Stimulated activated CD4-positive, alpha-beta T cell treated with anti-CD3 and anti-CD28 coated beads, Interleukin-2, amount 100 ng/mL, for 24 hours (primary cell): ENCODE measurements at places on chromosomes 12 and 14.

DNA sequence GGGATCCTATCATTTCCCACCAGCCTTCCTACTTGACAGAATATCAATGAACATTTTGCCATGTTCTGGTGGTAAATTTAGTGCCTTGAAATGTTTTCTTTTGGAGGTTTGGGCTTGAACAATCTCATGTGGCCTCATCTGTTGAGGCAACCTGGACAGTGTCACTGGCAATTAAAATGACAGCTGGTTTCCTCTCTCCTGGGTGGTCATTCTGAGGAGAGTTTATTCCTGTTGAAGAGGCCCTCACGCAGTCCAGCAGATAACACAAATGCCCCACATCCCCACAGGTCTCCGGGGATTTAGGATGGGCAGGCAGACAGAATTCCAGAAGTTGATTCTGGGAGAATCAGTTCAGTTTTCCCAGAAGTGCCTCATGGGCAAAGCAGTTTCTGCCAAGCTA is 41.9 kb downstream of the MMAB start:
- DNase-seq = no peak

DNA sequence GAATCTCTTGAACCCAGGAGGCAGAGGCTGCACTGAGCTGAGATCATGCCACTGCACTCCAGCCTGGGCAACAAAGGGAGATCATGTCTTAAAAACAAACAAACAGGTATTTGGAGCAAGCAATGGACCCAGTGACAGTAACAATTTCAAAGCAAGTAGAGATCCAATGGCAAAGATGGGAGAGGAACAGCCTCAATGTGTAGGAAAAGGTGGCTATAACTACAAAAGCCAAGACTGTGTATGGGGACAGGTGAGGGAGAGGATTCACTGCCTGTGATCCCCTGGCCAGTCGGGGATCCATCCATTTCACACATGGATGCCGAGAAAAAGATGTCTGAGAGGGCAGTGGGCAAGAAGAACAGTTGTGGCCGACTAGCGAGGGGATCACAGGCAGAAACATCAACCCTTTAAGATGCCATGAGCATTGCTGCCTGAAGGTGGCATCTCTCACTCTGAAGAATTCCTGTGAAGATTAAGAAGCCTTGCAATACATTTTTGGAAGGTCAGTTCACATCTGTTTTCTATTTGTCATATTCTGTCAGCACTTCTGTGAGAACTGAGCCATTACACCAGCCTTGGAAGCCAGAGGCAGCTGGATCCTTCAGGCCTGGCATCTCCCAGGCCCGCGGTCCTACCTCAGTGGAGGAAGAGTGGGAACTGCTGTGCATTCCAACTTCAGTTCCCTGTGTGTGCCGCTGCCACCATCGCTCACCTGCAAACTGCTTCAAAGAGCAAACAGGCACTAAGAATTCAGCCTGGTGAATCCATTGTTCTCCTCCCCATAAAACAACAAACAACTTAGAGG is 54.5 kb upstream of the FRS2 start:
- DNase-seq = no peak

DNA sequence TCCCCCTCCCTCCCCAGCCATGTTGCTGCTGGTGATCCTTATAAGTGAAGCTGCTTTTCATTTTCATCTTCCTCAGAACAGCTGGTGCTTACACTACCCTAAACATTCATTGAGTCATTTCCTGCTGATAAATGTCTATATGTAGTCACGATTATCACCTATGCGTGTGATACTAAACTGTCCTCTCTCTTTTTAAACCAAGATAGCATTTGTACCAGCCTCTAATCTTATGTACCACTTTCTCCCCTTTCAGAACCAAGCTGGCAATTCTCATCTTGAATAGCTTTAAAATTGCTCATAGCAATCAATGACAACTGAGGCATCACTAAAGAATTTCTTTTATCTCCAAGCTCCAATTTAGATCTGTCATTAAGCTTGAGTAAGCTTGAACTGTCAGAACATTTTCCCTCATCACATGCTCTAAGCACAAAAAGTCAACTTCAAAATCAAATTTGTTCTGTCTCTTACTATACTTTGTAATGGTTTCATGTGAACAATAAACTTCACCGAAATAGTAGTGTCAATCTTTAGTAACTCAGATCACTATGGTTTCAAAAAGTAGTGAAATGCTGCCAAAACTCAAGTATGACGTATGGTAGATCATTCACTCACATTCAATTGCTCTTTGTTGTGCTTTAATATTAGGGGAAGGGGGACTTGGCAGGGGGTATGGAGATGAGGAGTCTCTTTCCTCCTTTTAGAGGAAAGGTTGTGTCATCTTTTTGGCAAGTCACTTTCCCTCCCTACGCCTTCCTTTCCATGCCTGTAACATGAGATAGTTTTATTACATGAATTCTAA is 178.1 kb upstream of the NOVA1 start:
- no peak for DNase-seq

- DNase-seq = no peak
These were observed 11.5 kb downstream of the ALG10 start for GRCh38 chr12:34033628-34034296.

DNA sequence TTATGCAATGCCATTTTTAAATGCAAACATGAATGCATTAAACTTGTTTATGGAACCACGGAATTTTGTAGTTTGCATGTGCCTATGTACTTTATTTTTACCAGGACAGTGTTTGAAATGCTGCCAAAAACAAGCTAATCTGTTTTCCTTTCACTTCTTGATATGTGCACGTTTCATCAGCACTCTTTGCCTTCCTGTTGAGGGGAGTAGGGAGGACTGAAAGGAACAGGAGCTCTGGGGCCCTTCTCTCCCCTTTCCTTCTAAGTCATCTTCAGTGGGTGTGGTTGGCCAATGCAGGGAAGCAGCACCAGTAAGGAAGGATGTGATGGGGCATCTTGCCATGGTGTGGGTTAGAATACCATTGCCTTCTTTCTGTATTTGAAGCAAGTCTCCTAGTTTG is 12.1 kb upstream of the PPP4R4 start:
- no peak for DNase-seq

DNA sequence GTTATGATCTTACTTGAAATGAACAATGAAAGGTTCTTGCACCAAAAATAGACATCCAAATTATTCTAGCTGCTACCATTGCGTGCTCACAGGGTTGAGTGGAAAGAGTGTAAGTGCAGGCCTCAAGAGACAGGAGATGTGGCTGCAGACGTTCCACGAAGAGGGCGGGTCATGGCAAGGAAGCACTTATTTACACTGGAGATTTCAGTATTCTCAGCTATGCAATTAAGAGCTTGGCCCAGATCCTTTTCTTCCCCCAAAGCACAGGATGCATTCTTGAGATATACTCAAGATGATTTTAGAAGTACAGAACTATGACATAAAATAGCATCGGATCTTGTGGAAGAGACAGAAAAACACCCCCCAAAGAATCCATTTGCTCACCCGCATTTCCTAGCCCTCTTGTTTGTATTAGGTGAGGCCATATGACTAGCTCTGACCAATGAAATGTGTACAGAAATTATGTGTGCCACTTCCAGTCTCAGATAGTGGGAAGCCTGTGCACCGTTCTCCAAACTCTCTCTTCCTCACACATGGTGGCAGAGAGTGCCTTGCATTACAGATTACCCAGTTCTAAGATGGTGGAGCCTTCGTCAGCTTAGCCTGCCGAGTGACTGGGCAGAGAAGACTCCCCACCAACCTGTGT is 261.4 kb downstream of the TTC8 start:
- DNase-seq = no peak

GRCh38 chr12:121830134-121830533 is 26.3 kb downstream of the SETD1B start:
- DNase-seq = no peak

DNA sequence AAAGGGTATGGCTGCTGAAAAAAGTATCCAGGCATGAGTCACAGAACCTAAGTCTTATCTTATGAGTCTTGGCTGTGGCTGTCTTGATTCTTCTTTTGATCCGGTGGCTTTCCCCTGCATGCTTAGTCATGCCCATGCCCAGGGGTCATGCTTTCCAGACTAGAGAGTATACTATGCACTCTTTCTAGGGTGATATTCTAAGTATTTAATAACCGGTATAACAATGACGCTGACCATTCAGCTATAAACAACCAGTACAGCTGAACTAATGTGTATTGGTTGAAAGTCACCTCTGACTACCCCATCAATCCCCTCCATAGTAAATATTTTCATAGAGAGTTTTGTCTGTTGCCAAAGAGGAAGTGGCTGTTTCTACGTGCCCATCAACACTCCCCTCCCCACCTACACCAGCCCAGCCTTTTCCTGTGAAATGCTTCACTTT is 34.7 kb upstream of the NRXN3 start:
- no peak for DNase-seq

DNA sequence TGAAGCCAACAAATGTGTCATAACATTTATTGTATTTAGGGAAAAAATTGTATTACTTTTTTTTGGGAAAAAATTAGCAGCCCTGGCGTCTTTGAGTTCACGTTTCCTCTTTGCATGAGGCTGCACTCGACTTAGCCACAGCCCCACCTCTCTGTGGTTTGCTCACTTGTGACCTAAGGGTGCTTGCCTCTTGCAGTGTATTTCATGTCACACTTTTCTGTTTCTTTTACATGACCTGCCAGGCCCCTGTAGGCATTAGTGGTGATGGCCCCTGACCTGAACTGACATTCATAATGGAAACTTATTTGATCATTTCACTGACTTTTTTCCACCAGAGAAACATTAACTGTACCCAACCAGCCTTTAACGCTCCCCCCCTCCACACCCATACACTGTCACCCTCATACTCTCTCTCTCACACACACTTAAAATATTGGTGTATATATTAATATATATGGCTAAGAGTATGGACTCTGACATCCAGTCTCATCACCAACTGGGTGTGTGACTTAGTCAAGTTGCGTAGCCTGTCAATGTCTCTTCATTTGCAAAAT is 122.9 kb downstream of the PRKCH start:
- peak; percentile 65 for DNase-seq

DNA sequence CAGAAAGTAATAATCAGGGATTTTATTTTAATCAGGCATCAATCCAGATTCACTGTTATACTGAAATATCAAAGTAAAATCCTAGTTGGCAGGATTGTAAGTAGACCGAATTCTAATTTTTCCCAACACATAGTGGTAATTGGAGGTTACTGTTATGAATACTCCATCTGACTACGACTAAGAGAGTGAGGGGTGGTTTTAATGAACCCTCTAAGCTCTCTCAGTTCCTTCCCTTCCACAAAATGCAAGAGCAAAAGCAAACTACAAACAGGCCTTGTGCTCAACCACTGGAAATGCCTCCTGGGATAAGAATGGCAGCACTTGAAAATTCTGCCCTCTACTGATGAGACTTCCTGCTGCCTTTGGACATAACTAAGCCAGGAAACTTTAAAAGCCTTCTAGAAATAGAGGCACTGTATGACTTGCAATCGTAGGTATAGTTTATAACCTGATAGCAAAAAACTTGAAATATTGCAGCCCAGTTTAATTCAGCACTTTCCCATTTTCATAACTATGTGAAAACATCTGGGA is 184.8 kb downstream of the SLC16A7 start:
- no peak for DNase-seq

DNA sequence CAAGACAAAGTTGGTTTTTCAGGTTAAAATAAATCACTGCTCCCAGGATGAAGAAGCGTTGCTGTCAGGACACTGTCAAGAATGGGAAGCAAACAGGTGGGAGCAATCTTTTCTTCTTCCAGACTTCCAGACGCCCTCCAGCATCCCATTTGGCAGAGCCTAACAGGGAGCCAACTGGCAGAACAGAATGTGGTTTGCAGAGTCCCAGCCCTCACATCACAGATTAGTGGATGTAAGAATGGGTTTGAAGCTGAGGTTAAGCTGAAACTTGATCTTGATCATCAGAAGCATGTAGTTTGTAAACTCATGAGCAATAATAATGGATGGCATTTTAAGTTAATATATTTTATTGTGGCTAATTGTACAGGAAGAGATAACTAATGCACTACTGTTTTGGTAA is 636.4 kb downstream of the SLC6A15 start:
- DNase-seq = no peak

- DNase-seq = no peak
These were observed 24.1 kb upstream of the EML1 start for GRCh38 chr14:99769123-99769522.
